ENCODE measurements at places on chromosomes 1 and 21. TPM values are rescaled to one million over a fixed set of nuclear protein-coding genes. Genes with fewer than 3 reads are reported as not detected.
A peak's percentile ranks its signal among the peaks of the same experiment; 100 is the strongest.

Gene DDOST
- 282 TPM for total RNA-seq

DNA sequence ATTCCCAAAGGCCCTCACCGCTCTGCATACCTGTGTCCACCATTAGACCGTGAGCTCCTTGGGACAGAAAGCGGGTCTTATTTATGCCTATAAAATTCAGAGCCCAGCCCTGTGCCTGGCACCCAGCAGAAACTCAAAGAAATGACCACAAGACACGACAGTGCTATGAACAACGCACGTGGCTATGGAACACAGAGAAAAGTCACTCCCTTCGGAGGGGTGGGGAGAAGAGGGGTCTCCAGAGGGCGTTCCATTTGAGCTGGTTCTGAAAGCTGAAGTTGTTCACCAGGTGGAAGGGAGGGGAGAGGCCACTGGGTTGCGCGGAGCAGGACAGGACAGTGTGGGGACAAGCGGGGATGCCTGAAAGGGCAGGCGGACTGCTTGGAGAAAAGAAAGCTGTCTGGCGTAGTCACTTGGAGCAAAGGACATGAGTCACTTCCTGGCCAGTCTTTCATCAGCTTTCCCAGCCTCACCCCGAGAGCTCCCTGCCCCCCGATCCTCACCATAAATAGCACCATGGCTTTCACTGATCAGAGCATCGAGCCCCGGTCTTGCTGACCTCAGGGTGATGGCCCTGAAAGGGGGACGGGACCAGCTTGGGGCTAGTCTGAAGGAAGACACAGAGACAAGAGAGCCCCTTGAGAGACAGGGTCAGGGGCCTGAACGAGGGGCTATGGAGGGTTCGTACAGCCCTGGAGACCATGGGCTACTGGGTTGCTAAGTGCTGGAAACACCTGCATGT lies 28.5 kb downstream of the ECE1 start:
- DNase-seq, result peak; percentile 81

GRCh38 chr1:26994020-26994786 lies 711 bp downstream of the TRNP1 start:
- DNase-seq, result no peak

Gene NPR1
- 3.0 TPM for total RNA-seq

GRCh38 chr1:85911742-85912141 lies 203.5 kb upstream of the ZNHIT6 start:
- DNase-seq, result peak; percentile 7

All from NCI-H460 (cell line).